ENCODE measurements at places on chromosomes 5 and 9. TPM values are rescaled to one million over a fixed set of nuclear protein-coding genes. Genes with fewer than 3 reads are reported as not detected.

FIBCD1 gene
- total RNA-seq = not detected

GZMA gene
- 0.75 TPM for total RNA-seq

CKS2 gene
- 35.9 TPM for total RNA-seq

TRIM52 gene
- total RNA-seq = 8.3 TPM

DNA sequence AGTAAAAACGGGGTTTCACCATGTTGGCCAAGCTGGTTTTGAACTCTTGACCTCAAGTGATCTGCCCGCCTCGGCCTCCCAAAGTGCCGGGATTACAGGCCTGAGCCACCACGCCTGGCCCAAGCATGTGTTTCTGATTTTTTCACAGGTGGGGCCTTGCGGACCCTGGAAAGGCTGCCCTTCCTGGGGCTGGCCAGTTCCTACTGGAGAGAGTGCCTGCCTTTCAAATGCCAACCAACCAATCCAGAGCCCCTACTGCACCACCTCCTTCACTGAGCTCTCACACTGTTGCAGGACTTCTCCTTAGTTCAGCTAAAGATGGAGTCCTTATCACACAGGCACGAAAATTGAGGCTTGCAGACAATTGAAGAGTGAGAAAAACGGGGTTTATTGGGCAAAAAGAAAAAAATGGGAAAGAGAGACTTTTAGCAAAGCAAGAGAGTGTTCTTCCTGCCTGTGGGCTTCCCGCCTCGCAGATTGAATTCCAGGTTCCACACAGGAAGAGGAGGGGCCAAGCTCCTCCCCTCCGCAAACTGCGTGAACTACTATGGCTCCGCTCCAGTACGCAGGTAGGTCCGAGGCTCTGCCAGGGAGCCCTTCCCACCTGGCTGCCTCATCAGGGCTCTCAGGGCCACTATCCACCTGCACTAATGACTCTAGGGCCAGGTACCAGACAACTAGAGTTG lies 8.3 kb upstream of the CMBL start:
- no peaks in the 10 kb centered on the region for H3K27me3 ChIP-seq
- no peak for DNase-seq
- H3K36me3 ChIP-seq = no peaks in the 10 kb centered on the region
- no peak overlapping the region for H3K27ac ChIP-seq
- peaks cover 2% of the 10 kb centered on the region for H3K4me1 ChIP-seq

GRCh38 chr5:81898403-81898802 lies 73.4 kb upstream of the ATG10 start:
- no peaks in the 10 kb centered on the region for H3K4me1 ChIP-seq
- H3K27ac ChIP-seq = no peak overlapping the region
- peak; percentile 15 for DNase-seq
- H3K27me3 ChIP-seq = no peaks in the 10 kb centered on the region
- no peak overlapping the region for H3K4me3 ChIP-seq

GRCh38 chr5:7714119-7714518 lies 136.8 kb downstream of the CFAP90 start:
- no peak overlapping the region for H3K27ac ChIP-seq
- H3K4me3 ChIP-seq = no peak overlapping the region
- H3K36me3 ChIP-seq = no peaks in the 10 kb centered on the region
- no peaks in the 10 kb centered on the region for H3K4me1 ChIP-seq

- H3K36me3 ChIP-seq = no peaks in the 10 kb centered on the region
- H3K27me3 ChIP-seq = no peaks in the 10 kb centered on the region
Measured at GRCh38 chr9:93456504-93456903, 3.1 kb upstream of the FAM120AOS start.

DNA sequence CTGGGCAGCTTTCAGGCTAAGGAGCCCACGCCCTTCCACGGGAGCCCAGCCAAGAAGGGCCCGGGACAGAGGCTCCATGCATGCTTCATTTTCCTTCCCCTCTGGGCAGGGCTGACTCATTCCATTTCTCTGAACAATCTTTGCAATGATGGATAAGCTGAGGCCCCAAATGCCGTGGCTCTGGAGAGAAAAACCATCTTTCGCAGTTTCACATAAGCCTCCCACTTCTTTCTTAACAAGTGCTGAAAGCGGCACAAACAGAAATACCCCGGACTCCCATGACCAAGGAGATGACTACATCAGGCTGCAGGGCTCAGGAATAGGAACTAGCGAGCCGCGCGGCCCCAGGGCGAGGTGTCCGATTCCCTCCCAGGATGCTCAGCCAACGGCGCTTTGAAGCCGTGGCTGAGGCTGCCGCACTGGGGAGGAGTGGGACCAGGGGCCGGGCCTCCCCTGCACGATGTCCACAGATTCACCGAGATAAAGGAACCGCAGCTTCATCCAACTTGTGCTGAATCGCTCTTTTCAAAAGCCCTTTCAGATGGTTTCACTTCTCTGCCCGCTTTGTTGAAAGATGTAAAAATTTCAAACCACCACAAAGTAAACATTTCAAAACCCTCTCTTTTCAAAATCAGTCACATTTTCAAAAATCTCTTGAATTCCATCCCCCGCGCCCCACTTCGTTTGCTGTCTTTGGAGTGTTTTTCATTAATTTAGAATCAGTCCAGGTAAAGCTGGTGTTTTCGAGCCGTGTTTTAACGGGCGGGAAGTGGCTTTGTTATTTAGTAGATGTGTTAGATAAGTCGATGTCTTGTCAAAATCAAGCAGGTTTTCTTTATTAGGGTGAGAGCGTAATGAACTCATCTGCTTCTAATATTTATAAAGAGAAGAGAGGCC lies 96.5 kb upstream of the LMX1B start:
- H3K4me3 ChIP-seq = peak overlapping the region; percentile 16
- peaks cover 78% of the 10 kb centered on the region for H3K27me3 ChIP-seq
- no peaks in the 10 kb centered on the region for H3K36me3 ChIP-seq

Data from muscle of leg (tissue), 16 donors.